PC-9 (cell line): ENCODE measurements at places on chromosomes 13 and 19. TPM values are rescaled to one million over a fixed set of nuclear protein-coding genes. Genes with fewer than 3 reads are reported as not detected.

GRCh38 chr13:39676315-39676876 is 20.9 kb downstream of the COG6 start:
- peaks cover 3% of the 10 kb centered on the region; the same call in 1 of the 2 replicates for H3K36me3 ChIP-seq
- no peak for DNase-seq
- H3K27ac ChIP-seq = no peak overlapping the region
- H3K27me3 ChIP-seq = no peaks in the 10 kb centered on the region

DNA sequence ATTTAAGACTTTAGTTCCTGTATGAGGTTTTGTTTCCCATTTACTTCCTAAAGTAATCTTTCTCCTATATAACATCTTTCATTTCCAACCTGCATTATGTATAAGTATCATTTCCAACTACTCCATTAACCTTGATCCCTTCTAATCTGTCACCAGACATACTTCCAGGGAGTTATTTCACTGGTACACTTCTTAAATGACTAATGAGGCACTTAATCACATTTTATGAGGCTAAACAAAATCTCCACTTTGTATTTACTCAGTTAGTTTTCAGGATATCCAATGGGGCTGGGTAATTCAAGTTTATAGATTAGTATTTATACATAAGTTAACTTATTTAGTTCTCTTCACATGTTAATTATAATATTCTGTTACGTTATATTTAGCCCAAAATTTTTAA is 634.7 kb downstream of the PCDH17 start:
- no peak for DNase-seq
- H3K27me3 ChIP-seq = no peaks in the 10 kb centered on the region
- H3K36me3 ChIP-seq = no peaks in the 10 kb centered on the region
- H3K4me1 ChIP-seq = no peaks in the 10 kb centered on the region
- no peak overlapping the region for H3K27ac ChIP-seq

DNA sequence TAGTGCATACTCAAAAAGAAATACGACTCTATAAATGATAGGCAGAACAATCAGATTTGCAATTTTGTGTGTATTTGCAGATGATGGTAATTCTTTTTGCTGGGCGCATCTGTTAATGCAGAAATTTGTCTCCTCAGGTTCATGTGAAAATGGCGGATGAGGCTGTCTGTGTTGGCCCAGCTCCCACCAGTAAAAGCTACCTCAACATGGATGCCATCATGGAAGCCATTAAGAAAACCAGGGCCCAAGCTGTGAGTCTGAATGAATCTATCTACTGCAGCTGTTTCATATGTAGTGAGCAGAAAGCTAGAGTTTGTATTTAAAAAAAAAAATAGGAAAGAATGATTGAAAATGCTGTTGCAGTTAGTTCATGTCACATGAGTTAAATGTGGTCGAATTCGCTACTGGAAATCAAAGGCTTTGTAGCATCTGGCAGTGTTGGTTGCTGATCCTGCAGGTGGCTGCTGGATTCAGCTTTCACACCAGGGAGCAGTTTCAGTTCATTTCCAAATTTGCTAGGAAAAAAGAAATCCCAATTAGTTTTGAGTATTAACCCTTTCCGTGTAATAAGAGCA is 66.0 kb downstream of the PCCA start:
- no peak overlapping the region for H3K27ac ChIP-seq
- no peak overlapping the region for H3K4me3 ChIP-seq
- H3K4me1 ChIP-seq = peaks cover 9% of the 10 kb centered on the region; the same call in 1 of the 2 replicates
- H3K36me3 ChIP-seq = no peaks in the 10 kb centered on the region
- DNase-seq = no peak

- no peak overlapping the region for H3K27ac ChIP-seq
- no peaks in the 10 kb centered on the region for H3K27me3 ChIP-seq
- no peak for DNase-seq
- H3K4me1 ChIP-seq = peaks cover 24% of the 10 kb centered on the region
- H3K4me3 ChIP-seq = no peak overlapping the region
- H3K36me3 ChIP-seq = no peaks in the 10 kb centered on the region
Observed at GRCh38 chr13:50422181-50423148, 407.2 kb downstream of the KCNRG start.

DNA sequence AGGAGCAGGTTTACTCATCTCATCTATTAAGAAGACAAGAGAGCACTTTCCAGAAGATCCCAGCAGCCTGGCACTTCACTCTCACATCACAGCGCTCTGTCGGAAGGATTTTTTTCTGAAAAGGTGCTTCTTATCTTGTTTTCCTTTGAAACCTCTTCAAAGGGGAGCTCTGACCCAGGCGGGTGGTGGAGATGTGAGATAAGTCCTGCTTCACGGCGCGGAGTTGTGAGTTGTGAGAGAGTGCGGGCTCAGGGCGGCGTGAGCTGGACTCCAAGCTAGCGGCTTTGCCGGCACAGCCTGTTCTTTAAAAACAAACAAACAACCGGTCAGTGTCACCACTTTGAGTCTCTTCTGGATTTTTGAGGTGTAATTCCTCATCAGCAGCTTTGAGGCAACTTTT is 169.0 kb upstream of the ARGLU1 start:
- no peak overlapping the region for H3K4me3 ChIP-seq
- no peaks in the 10 kb centered on the region for H3K4me1 ChIP-seq
- no peak for DNase-seq

- DNase-seq = no peak
- peaks cover 34% of the 10 kb centered on the region for H3K4me1 ChIP-seq
- H3K27me3 ChIP-seq = no peaks in the 10 kb centered on the region
- no peak overlapping the region for H3K27ac ChIP-seq
- no peak overlapping the region for H3K4me3 ChIP-seq
Observed at GRCh38 chr13:21074546-21074945, 13.2 kb upstream of the LATS2 start.

DNA sequence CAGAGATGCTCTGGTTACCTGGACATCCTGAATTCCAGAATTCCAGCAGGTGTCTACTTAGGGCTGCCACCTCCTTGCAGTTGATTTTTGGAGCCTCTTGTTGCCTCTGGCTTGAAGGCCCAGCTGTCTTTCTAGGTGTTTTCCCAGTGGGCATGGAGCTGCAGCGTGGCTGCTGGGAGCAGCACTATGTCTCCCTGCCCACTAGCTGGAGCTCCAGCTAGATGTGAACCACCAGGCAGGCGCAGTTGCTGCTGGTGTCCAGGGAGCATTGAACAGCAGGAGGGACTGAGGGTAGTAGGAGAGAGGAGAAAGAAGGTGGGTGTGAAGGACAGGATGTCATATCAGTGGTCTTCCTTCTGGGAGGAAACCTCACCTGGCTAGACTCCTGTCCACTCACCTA is 9.9 kb upstream of the SELENOW start:
- no peak for DNase-seq
- H3K36me3 ChIP-seq = no peaks in the 10 kb centered on the region
- no peak overlapping the region for H3K27ac ChIP-seq
- no peak overlapping the region for H3K4me3 ChIP-seq
- no peaks in the 10 kb centered on the region for H3K4me1 ChIP-seq

DNA sequence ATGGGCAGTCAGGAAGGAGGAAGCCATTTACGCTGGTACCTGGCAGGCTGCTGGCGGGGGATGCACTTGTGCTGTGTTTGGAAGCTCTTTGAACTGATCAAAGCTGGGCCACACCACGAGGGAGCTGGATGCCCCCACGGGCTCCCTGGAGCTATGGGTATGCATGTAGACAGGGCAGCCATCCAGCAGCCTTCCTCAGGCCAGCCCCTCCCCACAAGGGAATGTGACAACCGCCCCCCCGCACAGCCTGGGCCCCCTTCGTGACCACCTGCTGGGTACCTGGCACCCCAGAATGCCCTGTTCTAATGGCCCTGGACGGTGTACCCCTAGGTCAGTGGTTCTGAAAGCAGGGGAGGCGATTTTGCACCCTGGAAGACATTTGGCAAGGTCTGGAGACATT is 42.5 kb upstream of the C19orf12 start:
- no peak overlapping the region for H3K27ac ChIP-seq
- peaks cover 31% of the 10 kb centered on the region for H3K27me3 ChIP-seq
- H3K4me1 ChIP-seq = no peaks in the 10 kb centered on the region
- H3K36me3 ChIP-seq = no peaks in the 10 kb centered on the region
- no peak for DNase-seq
- H3K4me3 ChIP-seq = no peak overlapping the region

DNA sequence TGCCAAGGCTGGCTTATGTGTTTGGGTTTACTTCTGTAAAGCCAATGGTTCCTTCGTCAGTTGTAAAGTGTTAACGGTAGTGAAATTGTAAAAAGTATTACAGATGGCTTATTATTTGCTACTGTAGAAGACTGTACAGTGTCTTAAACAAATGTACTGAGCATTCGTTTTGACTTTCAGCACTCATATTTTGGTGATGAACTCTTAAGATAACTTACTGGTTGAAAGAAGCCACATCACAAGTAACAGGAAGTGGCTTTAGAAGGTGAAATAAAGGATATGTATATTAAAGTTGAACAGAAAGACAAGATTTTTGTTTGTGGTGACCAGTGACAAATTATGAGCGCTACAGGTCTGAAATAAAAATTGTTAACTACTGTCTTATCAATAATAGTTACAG is 64.2 kb downstream of the URI1 start:
- H3K27me3 ChIP-seq = no peaks in the 10 kb centered on the region
- no peak overlapping the region for H3K4me3 ChIP-seq
- H3K27ac ChIP-seq = no peak overlapping the region
- no peaks in the 10 kb centered on the region for H3K4me1 ChIP-seq
- no peak for DNase-seq

DNA sequence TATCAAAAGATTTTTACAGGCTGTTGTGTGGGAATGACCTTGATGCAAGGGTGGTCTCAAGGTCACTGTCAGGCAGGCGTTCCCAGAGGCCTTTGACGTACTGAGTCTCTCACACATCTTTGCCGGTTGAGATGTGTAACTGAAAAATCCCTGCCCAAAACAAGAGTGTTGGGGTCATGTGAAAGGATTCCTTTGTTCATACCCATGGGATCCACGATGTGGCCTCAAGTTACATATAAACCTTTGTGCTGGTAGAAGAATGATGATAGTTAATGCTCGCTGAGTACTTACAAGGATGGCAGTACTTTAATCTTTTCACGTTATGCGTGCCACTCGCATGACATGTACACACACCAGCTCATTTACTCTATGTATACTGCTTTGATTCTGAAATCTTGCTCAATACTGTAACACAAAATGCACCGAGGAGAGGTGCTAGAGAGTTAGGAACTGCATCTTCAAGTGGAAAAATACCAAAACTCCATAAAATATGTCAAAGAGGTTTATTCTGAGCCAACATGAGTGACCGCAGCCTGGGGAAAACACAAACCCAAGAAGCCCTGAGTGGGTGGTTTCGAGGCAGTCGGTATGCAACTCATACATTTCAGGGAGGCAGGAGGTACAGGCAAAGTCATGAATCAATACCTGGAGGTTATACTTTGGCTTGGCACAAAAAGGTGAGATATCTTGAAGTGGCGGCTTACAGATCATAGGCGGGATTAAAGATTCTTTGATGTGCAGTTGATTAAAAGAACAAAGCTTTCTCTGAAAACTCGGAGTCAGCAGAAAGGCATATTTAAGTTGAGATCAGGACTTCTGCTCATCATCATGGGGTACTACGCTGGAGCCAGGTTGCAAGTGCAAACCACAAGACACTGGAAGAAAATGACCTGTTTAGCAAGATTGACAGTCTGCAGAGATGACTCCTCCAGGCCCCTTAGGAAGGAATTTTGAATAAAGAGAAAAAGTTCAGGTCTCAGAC is 87.4 kb upstream of the ARHGEF7 start:
- no peaks in the 10 kb centered on the region for H3K4me1 ChIP-seq
- H3K36me3 ChIP-seq = no peaks in the 10 kb centered on the region
- no peak for DNase-seq

- no peaks in the 10 kb centered on the region for H3K36me3 ChIP-seq
- no peak overlapping the region for H3K27ac ChIP-seq
- H3K4me3 ChIP-seq = no peak overlapping the region
- DNase-seq = no peak
Observed at GRCh38 chr13:43937839-43938238, 58.1 kb downstream of the LACC1 start.

DNA sequence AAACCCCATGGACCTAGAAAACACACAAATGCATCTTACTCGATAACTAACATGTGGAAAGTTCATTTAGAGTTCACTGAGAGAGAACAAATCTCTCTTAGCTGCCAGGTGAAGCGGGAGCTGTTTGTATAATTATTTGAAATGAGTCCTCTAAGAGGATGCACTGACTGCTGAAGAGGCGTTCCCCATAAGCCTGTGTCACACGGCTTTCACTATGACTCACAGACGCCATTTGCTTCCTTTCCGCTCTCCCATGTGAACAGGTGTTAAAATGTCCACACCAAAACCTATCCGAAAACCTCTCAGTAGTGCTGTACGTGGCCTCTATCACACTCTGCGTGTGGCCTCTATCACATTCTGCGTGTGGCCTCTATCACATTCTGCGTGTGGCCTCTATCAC is 101.8 kb downstream of the SOX1 start:
- peaks cover 94% of the 10 kb centered on the region for H3K27me3 ChIP-seq
- H3K27ac ChIP-seq = no peak overlapping the region
- no peaks in the 10 kb centered on the region for H3K36me3 ChIP-seq
- no peaks in the 10 kb centered on the region for H3K4me1 ChIP-seq

GRCh38 chr19:28330831-28331230 is 882.1 kb downstream of the UQCRFS1 start:
- H3K36me3 ChIP-seq = no peaks in the 10 kb centered on the region
- H3K27ac ChIP-seq = no peak overlapping the region
- no peak overlapping the region for H3K4me3 ChIP-seq
- no peak for DNase-seq
- H3K27me3 ChIP-seq = no peaks in the 10 kb centered on the region

DNA sequence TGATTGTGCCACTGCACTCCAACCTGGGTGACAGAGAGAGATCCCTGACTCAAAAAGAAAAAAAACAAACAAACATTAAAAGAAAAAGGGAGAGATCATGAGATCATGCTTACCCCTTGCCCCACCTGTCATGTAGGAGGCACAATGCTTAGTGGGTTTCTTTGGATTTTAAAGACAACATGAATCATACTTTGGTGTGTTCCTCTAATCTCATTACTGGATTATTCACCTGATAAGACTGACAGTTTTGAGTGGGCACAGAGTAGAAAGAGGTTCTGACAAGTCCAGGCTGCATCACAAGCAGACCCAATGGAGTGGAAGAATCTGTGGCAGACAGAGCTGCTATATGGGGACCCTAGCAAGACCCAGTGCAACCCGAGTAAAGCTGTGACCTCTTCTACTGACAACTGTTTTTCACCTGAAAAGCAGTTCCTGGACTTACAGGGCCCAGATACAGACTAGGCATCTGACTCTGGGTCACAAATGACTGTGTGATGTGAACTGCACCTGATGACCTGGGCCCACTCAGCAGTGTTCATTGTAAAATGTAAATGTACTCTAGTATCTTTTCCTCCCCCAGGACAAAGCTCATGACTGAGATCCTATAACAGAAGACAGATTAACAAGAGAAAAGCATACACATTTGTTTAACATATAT is 28.9 kb upstream of the USP12 start:
- no peaks in the 10 kb centered on the region for H3K27me3 ChIP-seq
- H3K27ac ChIP-seq = no peak overlapping the region
- no peaks in the 10 kb centered on the region for H3K36me3 ChIP-seq
- H3K4me1 ChIP-seq = peaks cover 24% of the 10 kb centered on the region

- H3K27me3 ChIP-seq = no peaks in the 10 kb centered on the region
- H3K36me3 ChIP-seq = no peaks in the 10 kb centered on the region
- peaks cover 6% of the 10 kb centered on the region; the same call in 1 of the 2 replicates for H3K4me1 ChIP-seq
- no peak within 1 kb of the TSS for H3K4me3 ChIP-seq
Observed at GRCh38 chr19:35704218-35704617, at the start of gene ZBTB32. TSS of gene ZBTB32 (plus strand) at chr19:35704558. CDS start at chr19:35714627, 10,069 bp downstream.

The NLRP4 gene
- total RNA-seq = 1.6 and 1.7 TPM in 2 replicates

The ADGRE3 gene
- total RNA-seq = not detected in 2 replicates

The MTRF1 gene
- total RNA-seq = 8.2 and 15.8 TPM in 2 replicates

The ATXN8OS gene
- total RNA-seq = not detected in 2 replicates

The LGALS14 gene
- total RNA-seq = not detected in 2 replicates
